Type B pancreatic cell (in vitro differentiated cells): ENCODE measurements at places on chromosomes 3 and 15.

GRCh38 chr3:51970606-51971300 is 3.1 kb downstream of the ABHD14B start:
- DNase-seq: no peak

GRCh38 chr15:44812029-44812517 is 75.7 kb downstream of the TRIM69 start:
- DNase-seq: no peak

DNA sequence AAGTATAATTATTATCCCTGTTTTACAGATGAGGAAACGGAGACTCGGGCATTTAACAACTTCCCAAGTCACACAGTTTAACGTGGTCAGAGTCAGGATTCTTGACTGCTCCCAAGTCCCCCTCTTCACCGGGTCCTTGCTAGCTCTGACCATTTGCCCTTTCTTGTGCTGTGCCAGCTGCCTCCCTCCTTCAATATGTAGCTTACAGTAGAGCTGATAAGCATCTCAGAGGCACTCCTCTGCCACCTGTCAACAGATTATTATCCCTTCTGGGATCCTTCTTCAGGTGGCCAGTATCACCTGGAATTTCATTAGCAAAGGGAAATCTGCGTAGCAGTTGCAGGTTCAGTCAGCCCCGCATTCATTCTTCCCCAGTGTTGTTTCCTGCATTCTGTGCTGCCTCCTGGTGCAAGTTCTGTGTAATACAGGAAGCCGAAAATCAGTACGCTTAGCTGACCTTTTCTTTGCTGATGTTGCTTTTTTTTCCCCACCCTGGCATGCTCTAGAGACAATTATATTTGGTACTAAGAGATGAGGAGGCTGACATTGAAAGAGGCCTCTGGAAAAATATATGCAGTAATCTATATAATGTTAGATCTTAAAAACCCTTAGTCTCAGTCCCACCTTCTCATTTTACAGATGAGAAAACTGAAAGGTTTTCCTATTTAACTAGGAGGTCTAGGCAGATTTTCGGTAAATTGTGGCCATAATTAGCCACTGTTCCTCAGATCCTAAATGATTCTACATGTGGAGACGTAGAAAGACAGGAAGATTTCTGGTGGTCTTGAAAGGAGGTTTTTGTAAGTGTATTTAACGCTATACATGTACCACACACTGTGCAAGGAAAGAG is 24.8 kb downstream of the TMOD2 start:
- no peak for DNase-seq

DNA sequence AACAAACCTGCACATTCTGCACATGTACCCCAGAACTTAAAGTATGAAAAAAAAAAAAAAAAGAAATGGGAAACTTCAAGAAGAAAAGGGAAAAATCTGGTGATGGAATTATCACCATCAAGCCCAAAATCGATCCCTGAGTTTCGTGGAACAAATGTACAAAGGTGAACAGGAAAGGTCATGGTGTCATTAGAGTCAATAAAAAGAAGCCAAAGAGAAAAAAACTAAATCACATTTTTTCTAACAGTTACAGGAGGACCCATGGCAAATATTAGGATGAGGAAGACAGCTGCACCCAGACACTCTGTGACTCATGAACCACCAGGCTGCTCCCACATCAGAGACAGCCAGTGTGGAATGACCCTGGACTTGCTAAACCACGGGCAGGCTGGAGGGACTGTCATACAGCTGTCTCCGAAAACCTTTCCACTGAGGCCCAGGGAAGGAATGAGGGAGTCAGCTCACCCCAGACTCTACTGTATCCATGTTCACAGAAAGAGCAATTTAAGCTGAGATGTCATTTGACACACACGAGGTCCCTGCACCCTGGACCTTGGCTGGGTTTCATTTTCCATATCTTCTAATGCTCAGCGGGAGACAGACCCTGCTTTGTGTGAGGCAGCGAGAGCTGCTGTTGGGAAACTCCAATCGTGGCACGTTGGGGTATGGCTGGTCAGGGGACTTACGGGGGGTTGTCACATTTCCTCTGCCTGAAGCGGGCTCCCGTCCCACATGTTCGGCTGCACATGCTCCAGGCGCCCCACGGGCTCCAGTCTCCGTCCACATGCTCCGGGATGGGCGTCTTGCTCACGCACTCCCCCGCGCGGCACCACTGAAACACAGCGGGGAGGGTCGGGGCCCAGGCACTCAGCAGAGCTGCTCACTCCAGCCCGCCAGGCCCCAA is 210.2 kb downstream of the ADAMTS17 start:
- no peak for DNase-seq

DNA sequence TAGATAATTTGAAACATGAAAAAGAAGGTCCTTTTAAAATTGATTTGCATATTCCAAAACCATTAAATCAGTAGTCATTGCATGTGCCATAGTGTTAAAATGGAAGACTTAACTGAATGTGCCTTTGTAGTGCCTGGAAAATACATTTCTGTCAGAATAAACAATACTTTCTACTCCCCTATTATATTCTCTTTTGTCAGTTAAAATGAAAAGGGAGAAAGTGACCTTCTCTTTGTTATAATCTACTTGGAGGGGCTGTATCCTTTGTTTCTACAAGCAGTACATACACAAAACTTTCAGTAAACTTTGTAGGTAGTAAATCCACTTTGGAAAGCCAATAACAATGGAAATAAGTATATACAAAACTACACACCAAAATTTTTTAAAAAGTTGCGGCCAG is 189.5 kb downstream of the NLGN1 start:
- no peak for DNase-seq

- DNase-seq: no peak
These were observed 5.2 kb upstream of the GOLIM4 start for GRCh38 chr3:168100777-168101492.

DNA sequence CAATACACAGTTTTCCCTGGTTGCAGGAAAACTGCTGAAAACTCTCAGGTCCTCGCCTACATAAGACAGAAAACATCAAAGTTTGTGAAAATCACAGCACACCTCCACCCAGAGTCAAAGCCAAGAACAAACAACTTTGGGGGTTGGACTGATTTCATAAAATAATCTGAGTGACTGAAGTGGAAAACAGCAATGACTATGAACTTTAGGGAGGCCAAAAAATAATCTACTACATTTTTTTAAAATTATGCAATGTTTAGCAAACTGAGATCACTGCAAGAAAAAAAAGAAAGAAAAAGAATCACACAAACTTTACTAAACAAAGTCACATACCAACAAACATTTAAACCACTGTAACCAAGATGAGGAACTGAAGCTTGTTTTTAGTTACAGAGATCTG is 15.9 kb upstream of the FOXP1 start:
- no peak for DNase-seq
